Brain pericyte (primary cell): ENCODE measurements at places on chromosomes 12 and 14.

GRCh38 chr12:21276826-21277225 lies 57.9 kb downstream of the SLCO1A2 start:
- DNase-seq: no peak

DNA sequence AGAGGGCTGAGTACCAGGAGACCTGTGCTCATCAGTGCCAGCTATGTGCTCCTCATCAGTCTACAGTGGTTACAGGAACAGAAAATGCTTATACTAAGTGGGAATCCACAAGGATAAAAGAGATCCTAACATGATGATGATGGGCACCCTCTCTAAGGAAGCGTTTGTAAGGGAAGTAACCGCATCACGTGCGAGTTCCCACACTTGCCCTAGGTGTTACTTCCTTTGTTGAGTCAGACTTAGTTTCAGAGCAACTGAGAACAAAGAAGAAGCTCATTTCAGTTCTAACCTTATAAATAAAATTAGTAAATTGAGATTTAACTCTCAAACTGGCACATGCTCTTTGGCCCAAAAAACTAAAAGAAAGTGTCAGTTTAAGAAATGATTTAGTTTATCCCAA lies 956.4 kb upstream of the TMEM132C start:
- no peak for DNase-seq

- DNase-seq: no peak
These were observed 638.5 kb upstream of the MIS18BP1 start for GRCh38 chr14:45891417-45892080.

GRCh38 chr14:52080808-52081755 lies 12.2 kb upstream of the NID2 start:
- DNase-seq: no peak

- no peak for DNase-seq
These were observed 349.7 kb downstream of the ATP23 start for GRCh38 chr12:58291106-58291505.

DNA sequence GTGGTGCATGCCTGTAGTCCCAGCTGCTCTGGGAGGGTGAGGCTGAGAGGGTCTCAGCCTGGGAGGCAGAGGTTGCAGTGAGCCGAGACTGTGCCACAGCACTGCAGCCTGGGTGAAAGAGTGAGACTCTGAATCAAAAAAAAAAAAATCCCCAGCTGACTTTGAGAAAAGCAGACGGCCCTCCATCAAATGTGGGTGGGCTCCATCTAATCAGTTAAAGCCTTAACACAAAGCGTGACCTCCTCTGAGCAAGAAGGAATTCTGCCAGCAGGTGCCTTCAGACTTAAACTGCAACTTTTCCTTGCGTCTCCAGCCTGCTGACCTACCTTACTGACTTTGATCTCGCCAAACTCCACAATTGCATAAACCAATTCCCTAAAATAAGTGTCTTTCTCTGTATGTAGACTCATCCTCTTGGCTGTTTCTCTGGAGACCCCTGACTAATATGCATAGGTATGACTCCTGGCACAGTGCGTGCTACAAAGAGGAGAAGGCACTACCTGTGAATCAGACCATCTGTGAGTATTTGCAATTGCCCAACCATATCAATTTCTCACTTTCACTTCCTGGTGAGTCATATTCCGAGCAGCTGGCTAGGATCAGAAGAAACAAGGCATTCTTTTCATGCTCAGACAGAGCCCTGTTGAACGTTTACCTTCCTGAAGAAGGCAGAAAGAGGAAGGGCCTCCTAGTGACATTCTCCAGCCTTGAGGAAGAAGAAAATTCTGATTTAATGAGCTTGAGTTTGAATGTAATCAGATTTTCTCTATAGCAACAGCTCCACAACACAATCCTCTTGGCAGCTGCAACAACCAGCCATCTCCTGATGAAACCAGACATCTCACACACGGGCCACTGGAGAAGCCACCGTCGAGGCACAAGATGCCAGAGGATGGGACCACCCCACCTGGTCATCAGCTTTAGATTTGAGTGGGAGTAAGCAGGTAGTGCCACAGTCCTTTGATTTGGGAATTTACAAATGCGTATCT lies 54.3 kb downstream of the CLMN start:
- no peak for DNase-seq
